Right lung (tissue), 10 donors: ENCODE measurements at places on chromosomes 11 and 22. TPM values are rescaled to one million over a fixed set of nuclear protein-coding genes. Genes with fewer than 3 reads are reported as not detected.

The SYT12 gene
- 0.10 TPM for polyA plus RNA-seq

The FOLR1 gene
- 97.6 TPM for polyA plus RNA-seq

The FAM111A gene
- polyA plus RNA-seq, result 130 TPM

The SLC22A8 gene
- polyA plus RNA-seq, result 0.04 TPM

The DEPDC7 gene
- 17.8 TPM for polyA plus RNA-seq

The GTSE1 gene
- polyA plus RNA-seq, result 17.1 TPM

The FAM180B gene
- 0.30 TPM for polyA plus RNA-seq

The WT1 gene
- 0.26 TPM for polyA plus RNA-seq

The KDM4E gene
- 0.15 TPM for polyA plus RNA-seq

The TMEM184B gene
- 38.9 TPM for polyA plus RNA-seq

The MYRF gene
- polyA plus RNA-seq, result 28.4 TPM

The RAG2 gene
- polyA plus RNA-seq, result 0.33 TPM

The CYB561A3 gene
- polyA plus RNA-seq, result 33.6 TPM

The ART1 gene
- 0.24 TPM for polyA plus RNA-seq

GRCh38 chr11:72378704-72379383, 55.5 kb downstream of the CLPB start:
- DNase-seq, result peak; percentile 69

- no peak for DNase-seq
Measured at GRCh38 chr11:111720801-111721494, 45.2 kb downstream of the PPP2R1B start.

DNA sequence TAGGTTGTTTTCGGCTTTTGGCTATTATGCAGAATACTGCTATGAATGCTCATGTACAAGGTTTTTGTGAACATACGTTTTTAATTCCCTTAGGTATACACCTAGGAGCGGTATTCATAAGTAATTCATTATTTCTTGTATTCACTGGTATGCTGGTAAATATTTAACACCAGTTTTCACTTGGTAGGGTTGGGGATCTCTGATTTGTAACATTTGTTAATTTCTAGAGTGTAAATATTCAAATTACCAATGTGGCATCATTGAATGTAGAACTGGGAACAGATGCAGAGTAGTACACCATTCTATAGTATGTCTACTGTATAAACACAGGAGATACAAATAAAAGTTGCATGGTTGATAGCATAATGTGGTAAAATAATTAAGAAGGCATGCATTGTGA, 16.3 kb downstream of the GVQW3 start:
- no peak for DNase-seq

DNA sequence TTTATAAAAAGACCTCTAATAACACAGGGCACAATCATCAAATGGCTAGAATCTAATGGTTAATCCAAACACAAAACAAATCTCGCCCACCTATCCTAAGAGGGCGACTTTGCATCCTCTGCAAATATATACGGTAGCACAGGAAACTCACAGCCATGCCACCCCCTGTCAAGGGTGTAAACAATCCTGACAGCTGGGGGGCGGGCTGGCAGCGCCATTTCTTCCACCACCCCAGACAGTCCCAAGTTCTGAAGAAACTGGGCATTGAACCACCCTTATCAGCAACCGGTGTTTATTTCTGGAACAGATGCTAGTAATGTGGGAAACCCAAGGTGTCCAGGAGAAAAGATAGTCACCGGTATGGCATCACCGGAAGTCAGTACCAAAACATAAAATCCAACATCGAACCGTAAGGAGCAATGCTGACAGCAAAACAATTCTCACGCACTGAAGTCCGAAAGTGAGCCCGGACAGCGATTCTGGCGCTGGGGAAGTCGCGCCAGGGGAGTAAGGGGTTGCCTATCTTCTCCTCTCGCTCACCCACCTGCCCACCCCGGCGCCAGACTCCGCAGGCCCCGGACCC, 825 bp downstream of the FBXO3 start:
- no peak for DNase-seq

DNA sequence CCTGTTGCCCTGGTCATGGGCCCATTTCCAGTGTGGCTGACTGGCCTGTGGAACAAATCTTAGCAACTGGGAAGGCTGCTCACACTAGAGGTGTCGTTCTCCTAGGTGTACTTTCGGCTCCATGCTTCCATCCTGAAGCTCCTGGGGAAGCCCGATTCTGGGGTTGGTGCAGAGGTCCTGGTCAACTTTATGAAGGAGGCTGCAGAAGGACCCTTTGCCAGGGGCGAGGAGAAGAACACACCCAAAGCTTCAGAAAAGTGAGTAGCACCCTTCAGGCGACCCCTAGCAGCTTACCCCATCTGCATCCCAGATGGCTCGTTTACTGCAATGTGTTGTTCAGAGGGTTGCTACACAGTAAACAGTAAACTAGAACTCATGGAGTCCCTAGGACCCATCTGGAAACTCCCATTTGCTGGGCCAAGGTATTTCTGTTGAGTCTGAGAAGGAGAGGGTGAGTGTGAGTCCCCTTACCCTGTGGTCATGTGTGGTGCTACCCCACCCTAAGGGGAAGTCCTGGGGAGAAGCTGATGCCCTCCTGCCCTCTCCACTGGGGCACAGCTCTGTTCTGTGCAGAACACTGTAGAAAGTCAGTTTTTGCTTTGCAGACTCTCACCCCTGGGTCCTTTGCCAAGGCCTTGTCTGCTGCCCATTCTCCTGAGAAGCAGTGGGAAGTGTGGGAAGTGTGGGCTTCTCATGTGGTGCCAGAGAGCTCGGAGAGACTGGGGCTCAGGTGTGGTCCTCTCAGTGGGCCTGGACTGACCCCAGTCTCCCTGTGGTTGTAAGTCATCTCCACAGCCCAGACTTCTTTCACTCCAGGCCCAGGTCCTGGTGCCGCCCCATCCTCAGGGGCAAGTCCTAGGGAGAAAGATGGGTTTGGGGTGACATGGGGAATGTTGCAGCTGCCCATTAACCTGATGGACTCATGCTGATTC, 85.0 kb downstream of the CABIN1 start:
- no peak for DNase-seq

- DNase-seq, result no peak
Measured at GRCh38 chr11:58916637-58917036, 22.7 kb upstream of the GLYATL1 start.

DNA sequence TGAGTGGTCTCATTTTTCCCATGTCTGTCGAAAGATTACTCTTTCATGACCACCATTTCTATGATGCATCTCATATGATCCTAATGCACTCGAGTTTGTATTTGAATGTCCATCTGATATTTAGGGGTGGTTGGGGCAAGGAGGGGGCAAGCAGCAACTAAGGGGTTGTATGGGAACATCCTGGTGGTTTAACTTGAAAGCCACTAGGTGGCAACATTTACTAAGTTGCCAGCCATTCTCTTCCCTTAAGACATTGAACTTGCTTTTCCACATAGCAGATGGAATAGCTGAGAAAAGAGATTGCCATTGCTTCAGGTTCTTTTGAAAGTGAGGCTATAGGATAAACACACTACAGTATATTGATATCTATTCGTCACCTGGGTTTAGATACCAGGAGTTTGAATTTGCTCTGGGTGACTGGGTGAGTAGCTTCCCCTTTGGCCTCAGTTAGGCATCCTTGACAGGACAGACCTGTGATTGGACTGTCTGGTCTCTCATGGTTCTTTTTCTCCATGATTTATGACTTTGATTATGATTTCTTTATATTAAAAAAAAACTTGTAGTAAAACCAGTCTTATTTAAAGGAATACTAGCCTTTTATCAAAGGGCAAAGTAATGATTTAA, 32.4 kb downstream of the NF2 start:
- DNase-seq, result peak; percentile 32

DNA sequence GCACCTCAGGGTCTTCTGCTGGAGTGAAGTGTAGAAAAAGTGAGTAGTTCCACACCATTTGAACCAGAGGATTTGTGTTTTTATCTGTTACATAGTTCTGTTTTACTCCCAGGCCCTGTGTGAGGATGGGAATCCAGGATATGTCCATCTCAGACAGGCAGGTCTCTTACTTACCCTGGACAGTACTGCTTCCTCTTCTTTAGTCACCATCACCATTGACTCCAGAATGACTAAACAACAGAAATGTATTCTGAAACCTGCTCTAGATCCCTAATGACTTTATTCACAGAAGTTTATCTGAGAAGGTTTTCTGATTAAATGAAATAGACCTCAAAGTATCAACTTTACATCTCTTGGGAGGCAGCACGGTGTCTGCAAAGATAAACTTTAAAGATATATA, 33.6 kb downstream of the CYP2R1 start:
- DNase-seq, result no peak

- DNase-seq, result no peak
Measured at GRCh38 chr11:120817158-120817557, 206.7 kb upstream of the TBCEL start.

GRCh38 chr11:128928400-128928799, 14.3 kb downstream of the TP53AIP1 start:
- no peak for DNase-seq

DNA sequence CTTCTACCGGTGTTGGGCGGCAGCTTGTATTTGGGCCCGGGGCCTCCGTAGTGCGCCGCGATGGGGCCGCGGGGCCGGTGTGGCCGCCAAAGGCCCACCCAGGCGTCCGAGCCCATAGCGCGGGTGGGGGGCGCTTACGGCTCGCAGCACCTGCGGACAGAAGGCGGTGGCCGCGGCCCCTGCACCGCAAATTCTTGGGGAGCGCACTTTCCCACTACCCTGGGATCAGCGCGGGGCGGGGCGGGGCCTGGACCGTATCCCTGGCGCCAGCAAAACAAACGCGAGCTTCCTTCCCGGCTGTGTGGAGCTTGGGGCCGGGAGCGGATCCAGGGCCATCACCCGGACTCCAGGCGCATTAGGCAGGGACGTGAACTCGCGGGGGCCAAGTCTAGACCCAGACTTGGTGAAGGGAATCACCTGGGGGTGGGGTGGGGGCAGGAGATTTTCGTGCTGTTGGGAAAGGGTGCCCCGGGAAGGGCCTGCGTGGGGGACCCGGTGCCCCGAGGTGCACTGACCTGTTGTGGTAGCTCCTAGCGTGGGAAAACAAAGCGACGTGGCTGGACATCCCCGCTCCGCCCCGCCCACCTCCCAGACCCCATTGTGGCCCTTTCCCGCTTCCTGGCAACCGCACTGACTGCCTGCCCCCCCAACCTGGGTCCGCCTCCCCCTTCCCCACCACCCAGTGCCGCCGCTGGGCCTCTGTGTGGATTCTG, 2.3 kb upstream of the TYMP start:
- DNase-seq, result peak; percentile 74

DNA sequence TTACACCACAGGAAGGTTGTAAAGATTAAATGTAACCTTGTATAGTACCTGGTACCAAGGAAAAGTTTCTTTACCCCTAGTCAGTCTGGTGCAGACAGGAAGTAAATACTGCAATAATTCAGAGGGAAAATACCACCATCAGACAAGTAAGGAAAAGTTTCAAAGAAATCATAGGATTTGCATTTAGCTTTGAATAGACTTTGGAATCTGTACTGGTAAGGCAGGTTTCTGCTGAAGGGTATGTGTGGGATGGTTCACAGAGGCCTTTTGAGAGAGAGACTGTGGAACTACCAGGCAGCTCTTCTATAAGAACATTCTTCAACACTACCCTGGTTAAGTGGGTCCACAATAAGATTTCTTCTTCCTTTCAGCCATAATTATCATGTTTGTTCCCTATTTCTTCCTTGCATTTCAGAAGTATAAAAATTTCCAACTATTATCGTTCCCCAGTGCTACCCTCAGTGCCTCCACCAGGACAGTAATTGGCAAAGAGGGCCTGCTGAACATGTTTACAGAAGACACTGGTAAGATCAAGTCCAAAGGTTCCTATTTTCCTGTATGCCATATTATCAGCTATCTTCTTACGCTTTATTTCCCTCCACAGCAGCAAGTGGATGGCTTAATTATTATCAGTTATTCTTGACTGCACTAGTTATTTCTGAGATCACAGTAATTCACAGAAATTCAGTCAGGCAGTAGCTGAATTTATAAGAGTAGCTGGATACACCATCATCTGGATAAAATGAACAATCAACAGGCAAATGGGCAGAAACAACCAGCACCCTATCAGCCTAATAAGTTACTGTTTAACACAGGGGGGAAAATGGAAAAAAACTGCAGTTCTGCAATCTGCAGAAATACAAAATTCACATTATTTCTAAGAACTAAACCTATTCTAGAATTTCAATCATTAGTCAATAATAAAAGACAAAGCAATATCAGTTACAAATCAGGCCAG, 48.5 kb downstream of the PITPNB start:
- no peak for DNase-seq
